H4 (cell line): ENCODE measurements at places on chromosomes 2 and 18.

GRCh38 chr2:115484486-115484885, 1042.0 kb downstream of the DPP10 start:
- DNase-seq = no peak

GRCh38 chr2:20419752-20420151, 27.1 kb upstream of the RHOB start:
- no peak for DNase-seq

- no peak for DNase-seq
Measured at GRCh38 chr18:59340817-59341216, 18.2 kb downstream of the LMAN1 start.

DNA sequence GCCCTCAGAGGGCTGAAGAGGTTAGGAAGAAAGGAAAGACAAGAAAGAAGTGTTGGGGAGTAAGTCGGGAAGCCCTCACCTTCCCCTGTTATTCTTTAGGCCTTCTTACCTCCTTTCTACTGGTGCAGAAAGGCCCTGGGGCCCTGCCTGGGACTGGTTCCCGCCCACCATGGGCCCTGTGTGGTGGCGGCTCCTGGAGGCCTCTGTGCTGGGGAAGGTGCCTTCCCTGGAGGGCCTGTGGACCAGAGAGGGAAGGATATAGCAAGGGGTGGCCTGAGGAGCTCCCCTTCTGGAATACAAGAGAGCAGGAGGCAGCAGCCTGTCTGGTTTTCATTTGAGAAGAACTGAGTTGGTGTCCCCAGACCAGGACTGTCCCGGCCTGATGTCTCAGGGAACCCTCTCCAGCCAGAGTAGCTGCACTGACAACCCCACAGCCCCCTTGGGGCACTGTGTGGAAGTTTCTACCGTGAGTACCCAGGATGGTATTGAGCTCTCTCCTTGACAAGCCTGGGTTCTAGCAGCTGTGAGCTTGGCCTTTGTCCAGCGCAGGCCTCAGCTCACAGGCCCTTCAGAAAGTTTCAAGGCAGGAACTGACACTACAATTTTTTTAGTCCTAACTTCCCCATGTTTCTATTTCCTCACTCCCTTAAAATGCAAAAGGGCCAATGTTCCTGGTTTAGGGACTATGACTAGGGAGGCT, 47.1 kb downstream of the EFR3B start:
- no peak for DNase-seq

DNA sequence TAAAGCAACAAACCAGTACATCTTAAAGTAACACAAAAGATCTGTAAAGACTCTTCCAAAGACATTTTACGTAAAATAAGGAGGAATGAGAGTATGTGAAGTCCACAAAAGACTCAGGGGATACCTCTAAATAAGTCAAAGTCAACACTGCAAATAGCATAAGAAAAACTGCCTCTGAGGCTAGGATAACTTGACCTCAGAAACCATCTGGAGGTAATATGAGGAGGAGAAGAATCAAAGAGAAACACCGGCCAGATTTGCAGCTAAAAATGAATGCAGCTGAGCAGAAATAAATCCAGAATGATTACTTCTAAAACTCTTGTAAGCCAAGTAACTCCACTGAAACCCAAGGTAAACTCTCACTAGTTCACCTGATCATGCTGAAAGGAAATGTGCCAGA, 52.2 kb upstream of the ERMN start:
- no peak for DNase-seq

- peak; percentile 63 for DNase-seq
Measured at GRCh38 chr2:112006076-112006410, 49.0 kb upstream of the TMEM87B start.
